ENCODE measurements at places on chromosomes 5 and 9.

- DNase-seq: peak; percentile 33
These were observed 77.1 kb downstream of the SUSD1 start for GRCh38 chr9:112097712-112098688.

- DNase-seq: no peak
These were observed 36.2 kb upstream of the POU5F2 start for GRCh38 chr5:93777620-93778019.

DNA sequence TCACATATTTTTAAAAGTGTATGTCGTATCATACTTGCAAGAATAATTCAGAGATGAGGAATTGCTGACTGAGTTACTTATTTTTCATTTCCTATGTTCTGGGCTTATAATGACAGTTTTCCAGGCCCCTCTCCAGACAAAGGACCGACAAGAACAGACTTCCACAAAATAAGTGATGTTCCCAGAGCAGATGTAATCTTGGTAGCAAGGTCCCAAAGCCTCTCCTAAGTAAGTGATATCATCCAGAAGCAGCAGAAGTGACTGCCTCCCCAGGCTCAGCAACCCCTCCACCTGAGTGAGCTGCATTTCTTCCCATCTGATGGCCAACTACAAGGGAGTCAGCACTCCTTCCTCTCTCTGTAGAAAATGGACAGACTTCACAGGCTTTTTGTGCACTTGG is 57.1 kb downstream of the SEMA6A start:
- DNase-seq: no peak

DNA sequence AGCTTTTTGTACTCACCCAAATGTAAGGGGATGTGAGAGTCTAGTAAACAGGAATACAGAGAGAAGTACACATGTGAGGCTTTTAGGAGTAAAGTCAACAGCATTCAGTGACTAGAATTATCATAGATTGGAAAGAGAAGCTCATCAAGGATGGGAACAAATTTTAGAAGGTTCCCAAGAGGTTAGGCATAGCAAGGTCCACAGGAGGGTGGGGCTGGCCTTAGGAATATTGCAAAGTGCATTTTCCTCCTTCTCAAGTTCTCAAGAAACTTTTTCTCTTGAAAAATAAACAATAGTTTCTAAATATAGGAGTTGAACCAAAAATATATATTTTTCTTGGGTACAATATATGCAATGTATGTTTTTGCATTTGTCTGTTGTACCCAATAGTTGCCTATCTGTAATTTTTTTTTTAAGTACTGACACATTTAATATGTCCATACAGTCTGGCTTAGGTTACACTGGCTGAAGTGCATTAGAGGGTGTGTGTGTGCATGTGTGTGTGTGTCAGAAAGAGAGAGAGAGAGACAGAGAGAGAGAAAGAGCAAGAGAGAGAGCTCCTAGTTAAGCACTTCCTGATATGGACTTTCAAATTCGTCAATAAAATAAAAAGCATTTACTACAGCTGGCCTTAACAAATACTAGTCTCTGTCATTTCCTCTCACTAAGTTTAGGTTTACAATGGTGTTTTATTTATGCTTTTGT is 62.2 kb downstream of the SNX18 start:
- DNase-seq: no peak

- no peak for DNase-seq
These were observed 275.2 kb upstream of the CDH9 start for GRCh38 chr5:27313549-27313948.

DNA sequence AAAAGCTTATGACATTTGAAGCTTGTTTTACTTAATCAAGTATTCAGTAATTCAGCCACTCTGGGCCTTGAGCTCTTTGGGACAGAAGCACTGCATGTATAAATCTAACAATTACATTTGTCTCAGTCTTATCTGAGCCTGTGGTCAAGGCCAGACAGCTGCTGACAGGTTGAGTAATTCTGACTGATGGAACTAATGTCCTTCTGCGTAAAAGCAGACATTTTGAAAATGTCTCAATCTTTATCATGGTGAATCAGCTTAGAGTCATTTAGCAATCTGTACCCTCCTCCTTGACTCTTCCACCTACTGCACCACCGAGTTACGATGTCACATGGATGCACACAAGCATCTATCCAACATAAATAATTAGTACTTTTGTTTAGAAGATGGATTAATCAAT is 400.0 kb downstream of the ARRDC3 start:
- no peak for DNase-seq

- no peak for DNase-seq
These were observed 204.4 kb downstream of the EFNA5 start for GRCh38 chr5:107466233-107466769.

DNA sequence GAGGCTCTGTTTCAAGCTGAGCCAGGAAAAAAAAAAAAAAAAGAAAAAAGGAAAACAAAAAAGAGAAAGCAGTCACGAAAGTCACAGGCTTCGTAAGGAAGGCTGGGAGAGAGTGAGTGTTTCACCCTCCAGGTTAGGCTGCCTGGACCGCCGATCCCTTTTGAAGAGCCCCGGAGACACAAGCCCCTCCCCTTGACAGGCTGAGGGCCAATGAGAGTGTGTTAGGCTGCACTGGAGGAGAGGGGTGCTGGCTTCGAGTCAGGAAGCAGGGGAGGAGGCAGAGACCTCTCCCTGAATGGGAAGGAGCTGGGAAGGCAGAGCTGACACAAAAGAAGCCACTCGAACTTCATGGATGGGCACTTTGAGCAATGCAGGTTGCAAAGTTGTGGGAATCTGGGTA is at the start of gene NMUR2:
TSS of gene NMUR2 (minus strand) at position 135 of the 400 bp plus-strand sequence. CDS start 166 bp downstream, outside the sequence.
- DNase-seq: no peak

DNA sequence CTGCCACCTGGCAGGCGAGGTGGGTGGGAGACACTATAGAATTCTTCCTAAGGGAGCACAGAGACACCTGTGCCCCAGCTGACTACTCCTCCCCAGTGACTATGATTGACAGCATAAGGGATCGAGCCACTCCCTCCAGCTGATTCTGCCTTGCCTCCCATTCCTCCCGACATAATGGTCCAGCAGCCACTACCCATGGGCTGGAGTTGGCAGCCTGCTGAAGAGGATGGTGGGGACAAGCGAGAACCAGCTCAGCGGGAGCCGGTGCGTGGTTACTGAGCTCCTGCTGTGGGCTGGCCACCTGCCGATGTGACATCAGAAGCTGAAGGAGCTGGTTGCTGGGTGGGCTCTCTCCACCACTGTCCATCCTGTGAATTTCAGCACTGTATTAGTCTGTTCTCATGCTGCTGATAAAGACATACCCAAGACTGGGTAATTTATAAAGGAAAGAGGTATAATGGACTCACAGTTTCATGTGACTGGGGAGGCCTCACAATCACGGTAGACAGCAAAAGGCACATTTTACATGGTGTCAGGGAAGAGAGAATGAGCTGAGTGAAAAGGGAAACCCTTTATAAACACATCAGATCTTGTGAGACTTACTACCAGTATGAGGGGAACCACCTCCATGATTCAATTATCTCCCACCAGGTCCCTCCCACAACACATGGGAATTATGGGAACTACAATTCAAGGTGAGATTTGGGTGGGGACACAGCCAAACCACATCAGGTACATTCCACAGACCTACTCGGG is 12.1 kb upstream of the NCS1 start:
- no peak for DNase-seq

DNA sequence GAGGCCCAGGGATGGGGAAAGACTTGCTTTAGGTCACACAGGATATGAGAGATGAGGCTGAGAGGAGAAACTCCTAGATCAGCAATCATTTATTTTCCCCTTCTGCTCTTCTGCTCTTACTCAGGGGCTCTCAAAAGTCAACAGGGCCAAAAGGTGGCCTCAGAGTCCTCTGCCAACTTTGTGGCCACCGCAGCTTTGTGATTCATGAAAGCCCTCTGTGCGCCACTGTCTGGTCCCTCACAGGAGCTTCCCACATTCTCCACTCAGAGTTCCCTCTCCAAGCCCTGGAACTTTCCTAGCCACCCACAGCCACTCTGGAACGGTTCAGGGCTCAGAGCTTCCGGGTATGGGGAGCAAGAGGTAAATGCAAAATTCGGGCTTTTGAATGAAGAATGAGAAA is 82.4 kb downstream of the COL27A1 start:
- DNase-seq: no peak

DNA sequence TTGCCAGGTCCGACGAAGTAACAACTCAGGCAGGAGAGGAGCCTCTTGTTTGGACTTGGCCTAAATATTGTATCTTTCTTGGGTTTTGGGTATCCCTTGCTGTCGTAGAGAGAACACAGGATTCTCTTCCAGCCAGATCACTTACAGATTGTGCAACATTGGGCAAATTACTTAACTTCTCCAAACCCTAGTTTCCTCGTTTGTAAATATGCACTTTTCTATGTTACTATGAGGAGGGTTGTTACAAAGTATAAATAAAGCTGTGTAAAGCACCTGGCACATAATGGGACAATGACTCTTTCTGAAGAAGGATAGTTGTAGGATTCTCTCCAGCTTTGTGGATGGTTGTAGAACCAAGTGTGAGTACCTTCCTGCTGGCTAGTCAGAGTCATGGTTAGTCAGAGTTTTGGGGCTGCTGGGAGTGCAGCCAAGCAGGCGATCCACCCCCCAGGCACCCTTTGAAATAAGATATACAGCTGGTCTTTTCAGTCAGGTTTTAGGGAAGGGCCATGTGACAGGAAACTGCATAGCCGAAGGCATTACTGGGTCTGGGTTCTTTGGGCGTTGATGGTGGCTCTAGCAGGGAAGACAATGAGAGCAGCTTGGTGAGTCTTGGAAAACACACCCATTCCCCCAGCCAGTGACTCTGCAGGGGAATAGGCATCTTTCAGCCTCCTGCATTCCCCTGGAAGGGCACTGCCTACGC is 49.9 kb upstream of the GDNF start:
- no peak for DNase-seq

DNA sequence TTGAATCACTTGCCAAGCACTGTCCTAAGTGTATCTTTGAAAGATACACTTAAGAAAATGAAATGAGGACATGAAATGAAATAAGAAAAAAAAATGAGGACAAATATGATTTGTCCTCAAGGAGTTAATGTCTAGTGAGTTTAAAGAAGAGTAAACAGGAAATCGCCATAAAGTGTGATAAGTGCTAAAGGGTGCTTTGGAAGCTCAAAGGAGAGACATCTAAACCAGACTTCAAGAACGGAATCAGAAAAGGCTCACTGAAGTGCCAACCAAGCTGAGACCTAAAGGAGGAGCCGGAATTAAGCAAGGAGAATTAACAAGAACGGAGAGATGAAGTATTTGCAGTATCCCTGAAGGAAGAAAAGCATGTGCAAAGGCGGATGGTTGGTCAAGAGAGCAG is 200.8 kb downstream of the CWC27 start:
- no peak for DNase-seq

GRCh38 chr9:82706786-82707185 is 356.2 kb downstream of the RASEF start:
- DNase-seq: no peak

DNA sequence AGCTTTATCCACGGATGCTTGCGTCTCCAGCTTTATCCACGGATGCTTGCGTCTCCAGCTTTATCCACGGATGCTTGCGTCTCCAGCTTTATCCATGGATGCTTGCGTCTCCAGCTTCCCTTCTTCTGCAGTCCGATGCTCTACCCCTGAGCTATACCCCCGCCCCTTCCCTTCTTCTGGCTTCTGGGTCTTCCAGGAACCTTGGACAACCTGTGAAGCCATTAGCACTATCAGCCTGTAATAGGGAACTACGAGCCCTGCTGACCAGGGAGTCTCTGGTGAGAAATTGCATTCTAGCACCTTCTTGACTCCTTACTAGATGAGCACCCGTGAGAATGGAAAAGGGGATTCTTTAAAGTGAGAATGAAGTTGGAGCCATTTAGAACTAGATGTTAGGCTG is 39.1 kb upstream of the SH3PXD2B start:
- no peak for DNase-seq

GRCh38 chr9:86469476-86470250 is 115.5 kb upstream of the TUT7 start:
- no peak for DNase-seq
